T-helper 2 cell (primary cell): ENCODE measurements at places on chromosomes 2 and 18.

DNA sequence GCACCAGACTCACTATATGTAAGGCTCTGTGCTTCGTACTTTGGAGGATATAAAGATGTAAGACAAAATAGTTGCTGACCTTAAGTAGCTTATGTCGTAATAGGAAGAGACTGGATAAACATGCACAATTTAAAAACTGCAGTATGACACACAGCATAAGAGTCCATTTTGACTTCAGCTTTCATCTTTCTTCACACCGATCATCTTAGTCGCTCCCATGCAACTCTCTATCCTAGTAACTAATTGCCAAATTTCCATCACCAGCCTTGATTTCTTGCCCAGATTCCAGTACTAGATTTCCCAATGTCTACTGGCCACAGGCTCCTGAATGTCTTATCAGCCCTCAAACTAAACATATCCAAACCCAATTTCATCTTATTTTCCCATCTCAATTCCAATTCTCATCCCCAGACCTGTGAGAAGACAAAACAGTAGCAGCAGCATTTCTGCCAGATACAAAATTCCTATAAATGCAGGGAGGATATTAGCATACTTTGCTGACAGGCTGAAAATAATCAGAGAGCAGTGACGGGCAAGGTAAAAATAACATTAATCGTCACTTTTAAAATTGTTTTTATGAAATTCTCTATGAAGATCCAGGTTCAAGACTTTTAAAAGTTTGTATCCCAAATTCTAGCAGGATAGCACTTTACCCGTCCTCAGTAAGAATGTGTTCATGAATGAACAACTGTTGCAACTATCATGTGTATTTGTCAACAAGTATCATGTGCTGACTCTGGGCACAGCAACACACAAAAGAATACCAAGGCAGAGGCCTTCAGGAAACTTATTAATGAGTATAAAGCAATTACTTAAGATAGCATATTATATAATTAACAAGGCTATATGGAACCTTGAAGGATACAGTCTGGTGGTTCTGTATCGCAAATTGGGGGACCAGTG lies 42.2 kb downstream of the KIDINS220 start:
- no peak for DNase-seq

DNA sequence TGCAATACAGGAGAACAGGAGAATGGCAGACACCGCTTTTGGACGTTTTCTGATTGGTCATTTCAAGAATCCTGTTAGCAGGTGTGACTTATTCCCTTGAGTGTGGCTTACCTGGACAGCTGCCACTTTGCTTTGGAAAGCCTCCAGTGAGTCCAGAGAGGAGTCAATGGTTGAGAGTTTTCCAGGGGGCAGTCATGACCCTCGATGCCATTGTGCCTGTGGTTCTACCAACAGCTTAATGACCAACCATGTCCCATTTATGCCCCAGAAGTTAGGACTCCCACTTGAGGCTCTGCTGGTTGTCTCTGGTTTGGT lies 12.4 kb downstream of the IGFBP2 start:
- DNase-seq = no peak

GRCh38 chr2:79375817-79376216 lies 137.0 kb upstream of the CTNNA2 start:
- DNase-seq = no peak

GRCh38 chr2:191366199-191366598 lies 121.0 kb downstream of the MYO1B start:
- no peak for DNase-seq

- DNase-seq = no peak
These were observed 185.9 kb downstream of the PDE1A start for GRCh38 chr2:182240862-182241371.

DNA sequence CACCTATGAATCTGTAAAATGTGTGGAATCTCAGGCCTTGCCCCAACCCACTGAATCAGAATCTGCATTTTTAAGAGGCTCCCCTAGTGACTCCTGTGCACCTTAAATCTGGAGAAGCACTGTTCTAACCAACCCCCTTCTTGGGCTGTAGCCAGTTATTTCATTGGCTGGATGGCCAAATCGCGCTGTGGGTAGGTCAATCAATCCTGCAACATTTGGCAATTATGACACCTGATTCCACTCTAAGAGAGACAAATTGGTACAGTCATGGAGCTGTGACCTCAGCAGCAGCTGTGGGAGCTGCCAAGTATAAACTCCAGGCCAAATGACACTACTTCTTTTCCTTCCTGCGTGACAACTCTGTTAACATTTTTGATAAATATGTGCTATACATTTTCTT lies 208.7 kb downstream of the CLIP4 start:
- no peak for DNase-seq

GRCh38 chr2:239266779-239267287 lies 134.0 kb downstream of the HDAC4 start:
- no peak for DNase-seq

- DNase-seq = no peak
These were observed 125.7 kb upstream of the HAAO start for GRCh38 chr2:42918041-42918440.

DNA sequence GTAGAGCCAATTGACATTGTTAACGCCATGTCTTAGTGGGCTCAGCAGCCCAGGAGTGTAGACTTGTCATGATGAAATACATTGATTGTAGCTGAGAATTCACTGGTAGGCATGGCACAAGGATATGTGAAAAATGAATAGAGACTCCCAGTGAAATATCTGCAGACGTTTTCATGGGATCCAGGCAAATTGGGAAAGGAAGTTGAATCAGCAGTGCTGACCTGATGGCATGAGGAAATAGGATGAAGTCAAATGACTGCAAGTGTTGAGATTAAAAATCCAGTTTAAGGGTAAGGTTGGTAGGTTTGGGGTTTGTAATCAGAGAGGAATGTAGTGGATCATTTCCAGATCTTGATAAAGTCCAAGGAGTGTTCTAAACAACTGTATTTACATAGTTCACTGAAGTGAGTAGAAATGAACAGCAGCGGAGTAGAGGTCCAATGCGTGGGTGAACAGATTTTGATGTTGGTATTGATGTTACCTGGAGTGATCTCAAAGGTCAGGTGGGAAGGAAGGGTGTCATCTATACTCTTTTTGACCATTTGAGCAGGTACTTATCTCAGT lies 24.6 kb downstream of the INSIG2 start:
- no peak for DNase-seq

GRCh38 chr2:144213797-144214196 lies 306.1 kb downstream of the ZEB2 start:
- no peak for DNase-seq

- no peak for DNase-seq
These were observed 103.6 kb downstream of the LYPD1 start for GRCh38 chr2:132566379-132566778.

- peak; percentile 6 for DNase-seq
These were observed 52.0 kb upstream of the FAM171B start for GRCh38 chr2:186641807-186642321.

GRCh38 chr2:24616616-24617015 lies 125.6 kb downstream of the NCOA1 start:
- DNase-seq = no peak

- no peak for DNase-seq
These were observed 562.2 kb upstream of the VWC2L start for GRCh38 chr2:213848631-213849030.

- DNase-seq = no peak
These were observed 203.0 kb downstream of the SETBP1 start for GRCh38 chr18:44883671-44884070.

DNA sequence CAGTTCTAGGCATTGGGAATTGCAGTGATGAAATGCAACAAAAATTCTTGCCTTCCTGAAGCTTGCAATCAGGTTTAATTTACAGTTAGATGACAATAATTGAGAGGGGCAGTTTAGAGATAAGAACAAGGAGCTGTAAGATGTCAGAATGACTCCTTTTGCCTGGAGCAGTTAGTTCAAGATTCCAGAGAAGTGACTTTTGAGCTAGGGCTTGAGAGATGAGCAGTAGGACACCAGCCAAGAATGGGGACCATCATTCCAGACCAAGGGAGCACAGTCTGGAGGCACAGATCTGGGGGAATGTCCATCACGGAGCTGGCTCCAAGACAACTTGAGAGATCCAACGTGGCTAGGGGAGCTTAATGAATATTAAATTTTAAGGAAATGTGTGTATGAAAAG lies 26.8 kb downstream of the CACNB4 start:
- DNase-seq = no peak

GRCh38 chr2:20188851-20189250 lies 36.1 kb downstream of the SDC1 start:
- DNase-seq = no peak

DNA sequence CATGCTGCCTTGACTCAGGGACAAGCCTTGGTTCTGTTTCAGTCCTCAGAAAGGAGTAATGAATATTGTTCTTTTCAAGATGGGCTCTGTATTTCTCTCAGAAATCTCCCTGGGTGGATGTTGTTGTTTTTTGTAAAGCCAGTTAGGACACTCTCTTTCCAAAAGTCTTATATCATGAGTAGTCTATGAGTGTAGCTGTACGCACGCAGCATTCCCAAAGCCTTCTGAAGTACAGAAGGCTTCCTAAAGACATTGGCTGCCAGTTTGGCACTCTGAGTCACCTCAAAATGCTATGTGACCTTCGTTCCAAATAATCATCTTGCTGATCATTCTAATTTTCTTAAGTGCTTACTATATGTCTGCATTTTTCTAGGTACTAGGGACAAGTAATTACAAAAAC lies 16.7 kb upstream of the GTF2A1L start:
- DNase-seq = no peak

DNA sequence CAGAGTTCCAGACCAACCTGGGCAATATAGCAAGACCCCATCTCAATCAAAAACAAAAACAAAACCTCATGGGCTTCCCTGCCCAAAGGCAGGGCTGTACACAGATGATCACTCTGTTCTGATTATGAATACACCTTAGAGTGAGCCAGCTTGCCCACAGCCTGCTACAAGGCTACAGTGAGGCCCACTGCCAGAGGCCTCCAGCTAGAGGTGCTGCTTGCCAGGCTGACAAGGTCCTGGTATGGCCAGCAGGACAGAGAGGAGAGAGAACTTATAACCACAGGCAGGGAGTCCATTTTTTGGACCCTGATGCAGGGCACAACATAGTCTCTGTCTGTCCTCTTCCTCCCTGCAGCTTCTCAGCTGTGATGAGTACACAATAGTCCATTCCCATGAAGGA lies 41.5 kb downstream of the KANSL3 start:
- no peak for DNase-seq

DNA sequence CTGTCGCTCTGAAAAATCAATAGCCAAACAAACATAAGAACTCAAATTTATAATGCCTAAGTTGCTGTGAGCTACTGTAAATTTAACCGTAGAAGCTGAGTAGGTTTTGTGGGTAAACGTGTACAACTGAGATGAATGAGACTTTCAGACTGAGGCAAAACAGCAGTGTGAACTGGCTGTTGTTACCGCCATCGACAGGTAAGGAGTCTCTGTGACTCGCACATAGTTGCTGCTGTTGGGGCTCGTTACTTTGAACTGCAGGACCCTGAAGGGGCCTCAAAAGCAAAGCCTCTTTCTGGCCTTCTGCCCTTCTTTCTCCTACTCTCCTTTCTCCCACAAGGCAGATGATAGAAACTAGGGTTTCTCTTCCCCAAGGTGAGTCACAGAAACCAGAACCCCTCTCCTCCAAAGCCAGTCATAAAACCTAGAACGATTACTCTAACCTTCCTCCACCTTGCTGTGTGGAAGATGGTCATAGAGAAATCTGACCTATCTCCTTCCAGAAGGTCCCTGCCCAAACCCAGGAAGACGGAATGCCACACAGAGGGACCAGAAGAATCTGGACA lies 101.2 kb downstream of the DLGAP1 start:
- DNase-seq = no peak

DNA sequence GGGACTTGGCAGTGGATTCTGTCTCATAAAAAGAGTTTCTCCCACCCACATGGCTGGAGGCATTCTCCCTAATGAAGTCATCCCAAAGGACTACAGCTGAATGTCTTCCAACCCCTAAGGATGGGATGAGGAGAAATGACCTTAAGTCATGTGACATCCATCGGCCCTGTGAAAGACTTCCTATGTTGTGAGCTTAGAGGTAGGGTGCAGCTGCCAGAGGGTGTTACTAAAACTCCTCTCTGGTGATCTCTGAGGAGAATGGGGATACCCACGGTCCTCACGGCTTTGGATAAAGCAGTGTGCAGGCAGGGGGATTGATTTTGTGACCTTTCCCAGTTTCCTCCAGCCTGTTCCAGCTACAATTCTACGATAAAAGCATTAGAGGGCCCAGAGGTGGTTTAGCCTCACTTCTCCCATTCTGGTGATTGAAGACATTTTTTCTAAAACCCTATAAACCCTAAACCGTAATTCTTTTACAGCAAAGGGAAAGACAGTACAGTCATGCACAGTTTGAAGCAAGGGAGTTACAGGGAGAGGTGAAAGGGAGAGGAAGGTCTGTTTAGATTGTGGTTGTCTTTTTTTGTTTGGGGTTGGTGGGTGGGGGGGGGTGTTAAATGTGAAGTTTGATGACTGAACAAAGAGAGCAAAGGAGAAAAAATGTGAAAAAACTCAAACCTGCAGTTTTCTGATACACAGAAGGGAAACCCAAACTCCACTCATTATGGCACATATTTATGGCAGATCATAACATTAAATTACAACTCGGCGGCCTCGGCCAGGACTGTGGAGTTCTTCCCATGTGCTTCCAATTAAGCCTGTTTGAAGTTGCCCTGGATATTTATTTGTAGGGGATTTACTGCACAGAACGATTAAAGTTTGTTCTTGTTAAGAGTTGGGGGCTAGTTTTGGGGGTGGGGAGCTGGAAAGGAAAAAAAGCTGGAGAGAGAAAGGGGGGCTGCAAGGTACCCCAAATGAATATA lies 26.6 kb upstream of the SLC14A2 start:
- no peak for DNase-seq

GRCh38 chr2:23503682-23504081 lies 118.7 kb downstream of the KLHL29 start:
- DNase-seq = no peak

DNA sequence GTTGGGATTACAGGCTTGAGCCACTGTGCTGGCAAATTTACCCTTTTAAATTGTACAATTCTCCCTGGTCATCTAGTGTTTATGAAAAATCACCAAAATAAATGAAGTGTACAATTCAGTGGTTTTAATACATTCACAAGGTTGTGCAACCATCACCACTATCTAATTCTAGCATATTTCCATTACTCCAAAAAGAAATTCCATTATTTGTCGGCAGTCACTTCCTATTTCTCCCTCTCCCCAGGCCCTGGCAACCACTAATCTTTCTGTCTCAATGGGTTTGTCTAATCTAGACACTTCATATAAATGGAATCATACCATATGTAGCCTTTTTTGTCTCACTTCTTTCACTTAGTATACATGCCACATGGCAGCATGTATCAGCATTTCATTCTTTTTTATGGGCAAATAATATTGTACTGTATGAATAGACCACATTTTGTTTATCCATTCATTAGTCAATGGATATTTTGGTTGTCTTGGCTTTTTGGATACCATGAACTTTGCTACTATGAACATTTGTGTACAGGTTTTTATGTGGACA lies 12.6 kb upstream of the POLE4 start:
- DNase-seq = no peak

GRCh38 chr2:173713904-173714555 lies 251.1 kb downstream of the SP3 start:
- no peak for DNase-seq

- no peak for DNase-seq
These were observed 27.7 kb downstream of the NETO1 start for GRCh38 chr18:72840109-72840508.

- no peak for DNase-seq
These were observed 52.5 kb downstream of the SETBP1 start for GRCh38 chr18:44733069-44733753.

GRCh38 chr2:130840506-130840905 lies 3.8 kb downstream of the ARHGEF4 start:
- DNase-seq = no peak
